ENCODE measurements at places on chromosomes 6 and 20.

DNA sequence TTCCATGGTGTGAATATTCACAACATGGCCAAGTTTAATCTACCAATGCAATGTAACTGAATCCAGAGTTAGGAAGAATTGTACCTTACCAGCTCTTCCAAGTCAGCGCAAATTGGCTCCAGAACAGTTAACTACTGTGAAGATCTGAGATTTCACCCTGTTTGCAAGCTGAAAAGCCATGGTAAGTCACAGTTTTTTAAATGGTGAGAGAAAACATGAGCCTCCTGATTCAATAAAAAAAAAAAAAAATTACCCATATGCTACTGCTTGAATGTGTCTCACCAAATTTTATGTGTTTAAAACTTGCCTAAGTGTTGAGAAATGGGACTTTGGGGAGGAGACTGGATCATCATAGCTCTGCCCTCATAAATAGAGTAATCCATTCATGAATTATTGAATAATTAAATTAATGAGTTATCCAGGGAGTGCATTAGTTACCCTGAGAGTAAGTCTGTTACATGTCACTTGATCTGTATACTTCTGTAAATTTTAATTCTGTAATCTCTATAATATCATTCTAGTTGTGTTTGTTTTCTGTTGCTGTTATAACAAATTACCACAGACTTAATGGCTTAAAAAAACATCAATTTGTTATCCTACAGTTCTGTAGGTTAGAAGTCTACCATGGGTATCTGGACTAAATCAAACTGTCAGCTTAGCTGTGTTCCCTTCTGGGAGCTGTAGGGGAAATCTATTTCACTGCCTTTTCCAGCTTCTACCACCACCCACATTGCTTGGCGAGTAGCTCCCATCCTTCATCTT lies 1355.9 kb downstream of the GRIK2 start:
- no peak for DNase-seq

GRCh38 chr6:36347621-36348020 lies 10.9 kb upstream of the BNIP5 start:
- no peak for DNase-seq

DNA sequence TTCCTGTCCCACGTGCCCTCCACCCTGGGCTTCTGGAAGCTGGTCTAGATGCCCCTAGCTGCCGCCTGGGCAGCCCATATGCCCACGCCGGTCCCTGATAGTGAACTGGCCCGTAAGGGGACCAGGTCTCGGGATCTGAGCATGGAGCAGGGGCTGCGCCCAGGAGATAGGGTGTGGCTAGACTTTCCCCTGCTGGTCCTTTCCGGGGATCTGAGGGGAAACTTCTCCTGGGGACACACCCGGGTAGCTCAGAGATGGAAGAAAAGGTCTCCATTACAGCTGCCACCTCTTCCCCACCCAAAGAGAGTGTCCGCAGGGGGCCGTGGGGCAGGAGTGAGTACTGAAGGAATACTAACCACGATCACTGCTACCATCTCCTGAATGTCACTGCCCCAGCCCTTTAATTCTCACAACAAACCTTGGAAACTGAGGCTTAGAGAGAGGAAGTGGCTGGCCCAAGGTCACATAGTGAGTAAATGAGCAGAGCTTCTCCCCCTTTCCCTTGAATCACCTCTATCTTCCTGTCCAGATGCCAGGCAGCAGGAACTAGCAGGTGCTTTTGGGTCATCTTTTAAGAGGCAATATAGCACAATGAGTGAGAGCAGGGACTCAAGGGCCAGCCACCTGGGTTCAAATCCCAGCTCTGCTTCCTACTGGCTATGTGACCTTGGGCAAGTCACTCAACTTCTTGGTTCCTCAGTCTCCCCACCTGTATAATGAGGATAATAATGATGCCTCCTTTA lies 11.8 kb upstream of the CCN5 start:
- no peak for DNase-seq

DNA sequence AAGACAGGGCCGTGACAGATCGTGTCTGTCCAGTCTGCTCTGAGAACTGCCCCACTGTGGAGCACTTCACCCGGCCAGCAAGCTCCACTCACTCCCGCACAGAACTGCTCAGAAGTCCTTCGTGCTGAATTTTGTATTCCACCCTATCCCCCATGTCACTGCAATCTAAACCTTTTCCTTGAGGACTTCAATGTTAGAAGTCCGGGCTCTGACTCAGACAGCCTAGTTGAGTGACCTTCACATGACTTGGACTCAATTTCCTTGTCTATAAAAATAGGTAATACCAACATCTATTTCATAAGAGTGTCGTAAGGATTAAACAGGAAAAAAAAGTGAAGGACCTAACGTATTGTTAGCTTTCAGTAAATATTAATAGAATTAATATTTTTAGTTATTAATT lies 161.6 kb downstream of the QRSL1 start:
- no peak for DNase-seq

GRCh38 chr6:1625794-1626435 lies 16.2 kb downstream of the FOXC1 start:
- no peak for DNase-seq

- no peak for DNase-seq
Observed at GRCh38 chr20:35975576-35976373, 7.4 kb downstream of the CNBD2 start.

GRCh38 chr6:26199773-26200764 lies 112.8 kb downstream of the HFE start:
- no peak for DNase-seq

DNA sequence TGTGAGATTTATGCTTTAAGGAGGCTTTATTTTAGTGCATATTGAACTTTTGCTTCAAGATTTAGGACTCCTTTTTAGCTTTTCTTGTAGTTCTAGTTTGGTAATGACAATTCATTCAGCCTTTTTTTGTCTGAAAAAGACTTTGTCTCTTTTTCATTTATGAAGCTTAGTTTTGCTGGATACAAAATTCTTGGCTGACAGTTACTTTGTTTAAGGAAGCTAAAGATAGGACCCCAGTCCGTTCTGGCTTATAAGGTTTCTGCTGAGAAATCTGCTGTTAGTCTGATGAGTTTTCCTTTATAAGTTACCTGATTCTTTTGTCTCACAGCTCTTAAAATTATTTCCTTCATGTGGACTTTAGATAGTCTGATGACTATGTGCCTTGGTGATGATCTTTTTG lies 142.8 kb upstream of the B3GAT2 start:
- no peak for DNase-seq

All from AML-193 (cell line).